NCI-H187 treated with DMSO at 0.1 percent for 48 hours (cell line): ENCODE measurements at places on chromosomes 2 and 18.

DNA sequence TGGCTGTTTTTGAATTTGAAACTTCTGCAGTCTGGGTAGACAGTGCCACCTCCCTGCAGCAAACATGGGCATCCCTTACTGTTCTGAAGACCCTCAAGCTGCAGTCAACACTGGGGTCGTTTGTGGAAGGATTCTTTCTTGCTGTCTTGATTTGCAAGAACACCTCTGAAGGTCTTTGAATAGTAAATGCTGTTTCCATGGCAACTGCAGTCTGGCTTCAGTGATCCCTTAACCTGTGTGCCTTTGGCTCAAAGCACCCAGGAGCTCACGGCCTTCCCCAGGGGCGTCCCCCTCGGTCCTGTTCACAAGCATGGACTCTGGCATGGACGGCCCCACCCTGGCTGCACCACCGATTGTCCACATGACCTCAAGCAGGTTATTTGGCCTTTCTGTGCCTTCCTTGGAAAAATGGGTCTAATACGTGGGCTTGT, 38.3 kb downstream of the LRRFIP1 start:
- no peak for DNase-seq

DNA sequence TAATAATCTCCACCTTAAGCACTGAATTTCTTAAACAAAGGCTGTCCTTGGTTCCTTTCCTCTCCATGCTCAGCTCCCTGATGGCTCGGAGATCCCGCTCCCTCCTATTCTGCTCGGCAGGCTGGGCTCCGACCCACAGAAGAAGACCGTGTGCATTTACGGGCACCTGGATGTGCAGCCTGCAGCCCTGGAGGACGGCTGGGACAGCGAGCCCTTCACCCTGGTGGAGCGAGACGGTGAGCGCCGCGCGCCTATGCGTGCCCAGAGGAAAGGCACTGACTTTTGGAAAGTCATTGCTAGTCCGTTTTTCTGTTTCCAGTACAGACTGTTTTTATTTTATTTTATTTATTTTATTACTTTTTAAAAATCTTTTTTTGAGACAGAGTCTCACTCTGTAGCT, 9.6 kb downstream of the CNDP2 start:
- no peak for DNase-seq

- DNase-seq = no peak
Measured at GRCh38 chr18:31195063-31195462, 32.4 kb upstream of the DSC1 start.

- DNase-seq = no peak
Measured at GRCh38 chr2:140586379-140586778, 1544.4 kb downstream of the LRP1B start.

DNA sequence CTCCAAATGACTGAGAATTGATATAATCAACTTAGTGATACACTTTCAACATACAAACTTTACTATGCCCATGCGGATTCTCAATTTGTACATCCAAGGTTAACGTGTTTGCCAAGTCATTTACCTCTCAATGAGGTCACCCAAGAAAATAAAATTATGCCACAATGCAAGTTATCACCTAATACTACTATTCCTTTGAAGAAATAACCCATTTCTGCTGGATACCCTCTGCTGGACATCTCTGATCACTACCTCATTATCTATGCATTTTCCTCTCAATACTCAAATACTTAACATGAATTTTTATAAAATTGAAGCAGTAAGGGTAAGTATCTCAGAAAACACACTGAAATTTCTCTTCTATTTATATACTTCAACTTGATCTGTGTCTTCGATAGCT, 12.7 kb downstream of the HNRNPLL start:
- no peak for DNase-seq

DNA sequence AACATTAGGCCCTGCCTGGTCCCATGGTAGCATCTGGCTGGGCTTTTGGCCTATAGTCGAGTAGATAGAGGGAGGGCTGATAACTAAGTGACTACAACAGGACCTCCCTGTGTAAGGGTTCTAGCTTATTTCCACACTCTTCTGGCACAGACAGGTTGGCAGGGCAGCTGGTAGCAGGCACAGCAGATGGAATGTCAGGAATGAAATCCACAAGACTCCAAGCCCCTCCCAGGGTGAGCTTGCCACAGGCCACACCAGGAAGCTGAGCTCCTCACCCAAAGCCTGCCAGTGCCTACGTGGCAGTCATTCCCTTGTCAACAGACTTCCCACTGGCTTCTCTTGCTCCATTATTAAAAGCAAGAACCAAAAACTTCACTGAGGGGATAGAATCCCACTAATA, 20.7 kb upstream of the C1QL2 start:
- no peak for DNase-seq

GRCh38 chr2:120540719-120541552, 194.7 kb upstream of the GLI2 start:
- DNase-seq = no peak

DNA sequence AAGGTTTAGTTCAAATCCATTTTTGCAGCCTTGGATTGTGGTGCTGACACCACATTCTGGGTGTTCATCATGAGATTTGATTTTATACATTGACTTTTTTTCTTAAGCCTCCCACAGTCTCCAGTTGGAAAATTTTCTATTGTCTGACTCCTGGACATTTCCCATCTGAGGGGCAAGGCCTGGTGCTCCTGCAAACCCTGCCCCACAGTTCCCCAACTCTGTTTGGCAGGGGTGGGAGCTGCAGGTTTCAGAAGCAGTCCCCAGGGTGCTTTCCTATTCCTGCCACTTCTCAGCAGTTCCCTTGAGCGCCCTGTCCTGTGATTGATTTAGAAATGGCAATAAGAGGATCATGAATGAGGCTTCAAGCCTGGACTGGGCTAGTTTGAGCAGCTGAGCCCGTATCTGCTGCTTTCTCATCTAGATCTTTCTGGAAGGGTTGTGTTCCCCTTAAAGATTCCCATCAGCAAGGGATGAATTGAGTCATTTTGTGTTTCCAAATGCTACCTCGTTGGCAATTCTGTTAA, 77.0 kb downstream of the CIB4 start:
- no peak for DNase-seq

GRCh38 chr2:34031097-34031496, 432.0 kb upstream of the FAM98A start:
- DNase-seq = no peak

DNA sequence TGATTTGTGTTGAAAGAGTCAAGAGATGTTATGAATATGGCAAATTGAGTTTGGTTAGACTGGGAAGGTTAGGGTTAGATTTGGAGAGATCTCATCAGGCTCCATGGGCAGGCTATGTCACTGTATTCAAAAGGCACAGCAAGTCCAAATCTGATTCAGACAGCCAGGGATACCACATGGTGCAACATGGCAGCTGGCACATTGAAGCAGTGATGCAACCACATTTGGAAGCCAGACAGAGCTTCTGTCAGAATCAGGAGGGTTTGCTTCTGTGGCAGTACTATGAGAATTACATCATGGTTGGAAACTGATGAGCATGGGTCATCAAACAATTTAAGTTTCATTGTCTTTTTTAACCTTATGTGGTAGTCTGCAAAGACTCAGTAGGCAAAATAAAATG, 772.2 kb downstream of the SUCLG1 start:
- no peak for DNase-seq

- no peak for DNase-seq
Measured at GRCh38 chr2:183037553-183038340, 510 bp downstream of the NCKAP1 start.

GRCh38 chr2:219688560-219689445, 61.4 kb downstream of the SLC4A3 start:
- no peak for DNase-seq

- no peak for DNase-seq
Measured at GRCh38 chr2:2184549-2185249, 146.4 kb downstream of the MYT1L start.

DNA sequence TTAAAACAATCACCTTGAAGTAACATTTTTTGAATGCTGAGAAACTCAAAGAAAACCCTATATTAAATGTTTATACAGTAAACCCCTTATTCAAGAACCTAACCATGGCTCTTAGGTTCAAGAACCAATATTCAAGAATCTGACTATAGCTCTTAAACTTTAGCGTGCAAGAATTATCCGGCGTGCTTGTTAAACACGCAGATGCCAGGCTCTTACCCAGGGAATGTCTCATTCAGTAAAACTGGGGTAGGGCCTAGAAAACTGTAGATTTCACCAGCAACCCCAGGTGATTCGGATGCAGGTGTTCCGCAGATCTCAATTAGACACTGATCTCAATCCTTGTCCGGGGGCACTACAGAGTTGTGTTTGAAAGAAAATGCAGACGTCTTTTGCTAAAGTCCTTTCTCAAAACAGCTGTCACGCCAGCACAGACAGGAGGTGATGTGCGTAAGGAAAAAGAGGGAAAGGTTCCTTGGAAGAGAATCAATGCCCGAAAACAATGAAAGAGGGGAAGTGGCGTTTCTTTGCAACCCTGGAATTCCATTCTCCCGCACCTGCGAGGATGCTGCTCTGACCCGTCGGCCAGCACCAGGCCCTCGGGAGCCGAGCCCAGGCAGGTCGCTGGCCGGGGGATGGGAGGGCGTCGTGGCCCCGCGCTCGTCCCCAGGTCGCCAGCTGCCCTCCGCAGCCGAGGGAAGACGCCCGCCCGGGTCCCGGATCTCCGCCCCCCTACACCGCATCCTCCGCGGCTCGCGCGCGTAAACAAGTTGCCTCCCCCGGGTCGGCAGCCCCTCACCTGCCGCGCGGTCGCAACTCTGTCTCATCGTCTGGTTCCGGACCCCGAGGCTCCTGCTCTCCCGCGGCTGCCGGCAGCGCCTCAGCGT, 851 bp downstream of the EIF2AK3 start:
- no peak for DNase-seq

- no peak for DNase-seq
Measured at GRCh38 chr18:22816266-22817176, 116.6 kb upstream of the RBBP8 start.

DNA sequence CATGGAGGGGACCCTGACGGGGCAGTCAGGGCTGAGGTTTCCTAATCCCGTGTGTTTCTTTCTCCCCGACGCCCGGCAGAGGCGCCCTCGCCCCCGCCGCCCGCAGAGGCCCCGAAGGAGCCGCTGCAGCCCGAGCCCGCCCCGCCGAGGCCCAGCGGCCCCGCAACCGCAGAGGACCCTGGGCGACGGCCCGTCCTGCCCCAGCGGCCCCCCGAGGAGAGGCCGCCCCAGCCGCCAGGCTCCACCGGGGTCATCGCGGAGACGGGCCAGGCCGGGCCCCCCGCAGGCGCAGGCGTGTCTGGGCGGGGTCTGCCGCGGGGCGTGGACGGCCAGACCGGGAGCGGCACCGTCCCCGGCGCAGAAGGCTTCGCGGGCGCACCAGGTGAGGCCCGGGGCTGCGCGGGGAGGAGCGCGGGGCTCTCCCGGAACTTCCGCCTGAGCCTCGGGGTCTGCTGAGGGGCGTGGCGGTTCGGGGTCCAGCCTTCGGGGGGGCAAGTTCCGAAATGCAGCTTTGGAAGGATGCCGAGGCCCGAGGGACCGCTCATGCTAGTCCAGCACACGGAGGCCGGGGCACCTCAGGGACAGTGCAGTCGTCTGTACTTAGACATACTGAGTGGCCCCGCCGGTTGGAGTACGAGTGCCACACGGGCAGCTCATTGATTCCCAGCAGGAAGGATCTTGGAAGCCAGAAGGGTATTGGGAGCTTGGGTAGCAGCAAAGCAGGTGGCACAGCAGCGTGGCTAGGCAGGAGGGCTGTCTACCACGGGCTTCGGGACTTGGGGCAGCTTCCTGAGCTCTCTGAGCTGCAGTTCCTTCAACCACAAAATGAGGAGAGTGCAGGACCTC, 60.1 kb downstream of the EMILIN2 start:
- DNase-seq = no peak

GRCh38 chr2:26712486-26713465, 20.3 kb downstream of the KCNK3 start:
- no peak for DNase-seq

DNA sequence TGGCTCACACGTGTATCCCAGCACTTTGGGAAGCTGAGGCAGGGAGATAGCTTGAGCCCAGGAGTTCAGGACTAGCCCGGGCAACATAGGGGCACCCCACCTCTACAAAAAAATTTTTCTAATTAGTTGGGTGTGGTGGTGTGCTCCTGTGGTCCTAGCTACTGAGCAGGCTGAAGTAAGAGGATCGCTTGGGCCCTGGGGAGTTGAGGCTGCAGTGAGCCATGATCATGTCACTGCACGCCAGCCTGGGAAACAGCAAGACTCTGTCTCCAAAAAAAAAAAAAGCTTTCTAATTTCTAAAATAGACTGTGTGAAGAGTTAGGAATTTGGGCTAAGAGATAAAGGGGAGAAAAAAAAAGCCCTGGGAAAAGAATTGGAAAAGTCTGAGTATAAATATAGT, 51.9 kb upstream of the NAB1 start:
- DNase-seq = no peak

DNA sequence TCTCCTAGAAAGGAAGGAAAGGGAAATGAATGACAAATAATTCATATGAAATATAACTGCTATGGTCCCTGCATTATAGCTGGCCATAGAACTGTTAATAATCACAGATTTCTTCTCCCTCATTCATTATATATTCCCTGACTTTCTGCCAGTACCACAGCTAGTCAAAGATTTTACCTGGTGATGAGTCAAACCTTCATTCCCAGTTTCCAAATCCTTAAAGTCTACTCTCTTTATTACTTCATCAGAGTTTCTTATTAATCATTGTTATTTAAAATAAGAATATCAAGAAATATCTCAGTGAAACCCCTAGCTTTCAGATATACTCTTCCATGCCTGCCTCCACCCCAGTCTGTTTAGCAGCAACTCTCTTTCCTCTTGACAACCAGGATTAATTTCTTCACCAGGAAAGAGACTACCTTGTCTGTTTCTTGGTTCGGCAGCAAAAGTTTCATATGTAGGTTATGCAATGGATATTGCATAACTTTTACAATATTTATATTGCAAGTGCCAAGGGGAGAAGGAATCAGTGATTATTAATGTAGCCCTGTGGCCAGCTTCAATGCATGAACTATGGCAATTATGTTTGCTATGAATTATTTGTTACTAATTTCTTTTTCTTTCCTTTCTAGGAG, 533.8 kb downstream of the FBXO15 start:
- no peak for DNase-seq

GRCh38 chr2:101223814-101224231, 28.9 kb upstream of the CNOT11 start:
- DNase-seq = no peak

DNA sequence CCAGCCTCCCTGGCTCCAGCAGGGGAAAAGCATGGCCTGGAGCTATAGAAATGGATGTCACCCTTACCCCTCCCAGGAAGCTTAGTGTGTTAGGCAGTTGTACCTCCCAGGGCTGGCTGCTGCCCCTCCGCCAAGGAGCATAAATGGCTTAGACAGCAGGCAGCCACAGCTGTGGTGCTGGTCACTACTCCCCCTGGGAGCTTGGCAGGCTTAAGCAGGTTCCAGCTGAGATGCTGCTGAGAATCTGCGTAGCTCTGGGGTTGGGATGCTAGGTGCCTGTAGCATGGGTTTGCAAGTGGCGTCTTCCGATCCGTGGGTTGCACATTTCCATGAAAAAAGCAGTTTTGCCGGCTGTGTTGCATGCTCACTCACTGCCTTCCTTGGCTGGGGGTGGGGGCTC, 369.7 kb downstream of the CTNNA2 start:
- no peak for DNase-seq

DNA sequence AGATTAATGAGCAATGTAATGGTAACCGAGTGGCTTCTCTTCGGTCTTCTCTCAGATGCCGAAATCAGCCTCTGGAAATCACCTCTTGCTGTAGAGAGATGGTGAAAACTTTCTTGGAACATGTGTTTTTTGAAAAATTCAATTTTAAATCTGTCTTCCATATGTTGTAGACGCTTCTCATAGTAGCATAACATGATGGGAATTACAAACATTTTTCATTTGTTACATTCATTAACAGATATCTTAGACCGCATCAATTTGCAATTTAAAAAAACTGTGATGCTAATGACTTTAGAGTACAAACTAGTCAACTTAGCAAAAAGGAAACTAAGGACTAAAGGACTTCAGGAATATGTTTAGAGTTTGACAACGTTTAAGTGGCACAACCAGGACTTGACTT, 275.2 kb downstream of the ASXL3 start:
- no peak for DNase-seq

- no peak for DNase-seq
Measured at GRCh38 chr2:51441786-51442185, 409.9 kb upstream of the NRXN1 start.
